ELR (cell line): ENCODE measurements at places on chromosomes 4 and X.
A peak's percentile ranks its signal among the peaks of the same experiment; 100 is the strongest.

DNA sequence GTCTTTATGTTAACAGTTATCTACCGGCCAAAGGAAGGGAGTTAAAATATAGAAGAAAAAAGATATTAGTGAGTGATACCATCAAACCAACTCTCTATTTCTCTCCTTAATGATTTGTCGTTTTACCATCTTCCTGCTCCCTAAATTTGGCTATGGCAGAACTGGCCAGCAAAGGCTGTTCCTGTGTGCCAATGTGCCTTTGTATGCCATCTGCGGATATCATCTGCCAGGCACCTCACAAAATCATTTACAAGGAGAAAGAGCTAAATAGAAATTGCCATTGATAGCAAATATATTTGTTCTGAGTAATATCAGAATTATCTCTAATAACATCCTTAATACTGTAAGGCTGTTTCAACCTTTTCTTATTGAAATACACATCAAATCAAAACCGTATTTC, 22.4 kb downstream of the GPM6A start:
- DNase-seq: no peak

- DNase-seq: peak; percentile 99
These were observed 10.6 kb upstream of the PYURF start for GRCh38 chr4:88533937-88534750.

- peak; percentile 51 for DNase-seq
These were observed 1.1 kb upstream of the RRH start for GRCh38 chr4:109826719-109827118.

- DNase-seq: no peak
These were observed 31.3 kb upstream of the SORCS2 start for GRCh38 chr4:7160951-7161440.

DNA sequence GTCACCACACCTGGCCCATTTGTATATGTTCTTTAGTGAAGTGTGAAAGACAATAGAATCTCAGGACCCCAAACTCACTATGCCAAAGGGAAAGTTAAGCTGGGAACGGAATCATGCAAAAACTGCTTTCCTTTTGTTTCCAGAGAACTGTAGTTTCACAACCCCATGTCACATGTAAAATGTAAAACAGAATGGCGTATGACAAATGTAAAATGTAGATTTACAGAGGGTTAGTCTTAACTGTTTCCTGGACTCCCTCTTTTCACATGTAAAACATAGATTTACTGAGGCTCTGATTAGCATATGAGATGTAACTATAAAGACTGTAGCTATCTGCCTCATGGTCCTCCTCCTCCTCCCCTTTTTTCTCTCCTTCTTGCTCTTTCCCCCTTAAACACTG, 66.3 kb downstream of the ABLIM2 start:
- DNase-seq: no peak

GRCh38 chrX:10011261-10011931, 44.2 kb downstream of the CLDN34 start:
- DNase-seq: no peak

- no peak for DNase-seq
These were observed 380.6 kb upstream of the MAGEB2 start for GRCh38 chrX:29834764-29835163.

- DNase-seq: no peak
These were observed 81.6 kb downstream of the NPNT start for GRCh38 chr4:105976915-105977314.

GRCh38 chr4:5142726-5143125, 91.4 kb downstream of the STK32B start:
- DNase-seq: peak; percentile 39

GRCh38 chrX:13763489-13763888, 28.9 kb downstream of the OFD1 start:
- DNase-seq: no peak

DNA sequence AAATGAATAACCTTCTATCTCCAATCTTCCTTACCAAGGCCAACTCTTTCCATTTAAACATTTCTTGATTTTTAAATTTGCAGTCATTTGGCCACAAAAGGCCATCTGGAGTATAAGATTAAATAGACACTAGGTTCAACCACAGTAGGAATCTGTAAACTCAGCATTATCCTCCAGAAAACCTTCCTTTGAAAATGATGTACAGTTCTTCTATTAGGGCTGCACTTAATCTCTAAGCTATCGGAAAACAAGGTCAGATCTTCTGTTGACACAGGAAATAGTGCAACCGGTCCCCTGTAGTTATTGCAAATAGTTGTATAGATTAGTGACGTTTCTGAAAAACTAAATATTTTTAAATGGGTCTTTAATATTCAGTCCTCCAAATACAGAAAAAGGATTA, 359.0 kb upstream of the ATOH1 start:
- DNase-seq: no peak

DNA sequence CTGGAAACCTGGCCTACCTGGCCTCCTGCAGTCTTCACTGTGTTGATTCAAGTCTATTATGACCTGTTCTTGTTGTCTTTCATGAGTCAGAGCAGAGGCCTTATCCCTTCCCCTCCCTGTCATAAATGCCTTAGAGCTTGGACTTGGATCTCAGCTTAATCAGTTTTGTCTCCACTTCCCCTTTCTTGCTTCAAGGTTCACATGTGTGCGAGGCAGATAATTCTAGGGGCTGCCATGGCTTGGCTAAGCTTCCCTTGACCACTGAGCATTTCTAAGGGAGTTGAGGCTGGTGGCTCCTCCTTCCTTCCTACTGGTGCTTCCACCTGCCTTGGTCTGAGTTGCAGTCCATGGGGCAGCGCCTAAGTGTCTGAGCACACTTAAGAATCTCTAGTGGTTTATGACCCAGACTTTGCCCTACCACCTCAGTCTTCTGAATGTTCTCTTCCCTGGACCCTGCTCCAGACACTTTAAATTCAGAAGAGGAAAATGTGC, 1.7 kb upstream of the HEPH start:
- no peak for DNase-seq

DNA sequence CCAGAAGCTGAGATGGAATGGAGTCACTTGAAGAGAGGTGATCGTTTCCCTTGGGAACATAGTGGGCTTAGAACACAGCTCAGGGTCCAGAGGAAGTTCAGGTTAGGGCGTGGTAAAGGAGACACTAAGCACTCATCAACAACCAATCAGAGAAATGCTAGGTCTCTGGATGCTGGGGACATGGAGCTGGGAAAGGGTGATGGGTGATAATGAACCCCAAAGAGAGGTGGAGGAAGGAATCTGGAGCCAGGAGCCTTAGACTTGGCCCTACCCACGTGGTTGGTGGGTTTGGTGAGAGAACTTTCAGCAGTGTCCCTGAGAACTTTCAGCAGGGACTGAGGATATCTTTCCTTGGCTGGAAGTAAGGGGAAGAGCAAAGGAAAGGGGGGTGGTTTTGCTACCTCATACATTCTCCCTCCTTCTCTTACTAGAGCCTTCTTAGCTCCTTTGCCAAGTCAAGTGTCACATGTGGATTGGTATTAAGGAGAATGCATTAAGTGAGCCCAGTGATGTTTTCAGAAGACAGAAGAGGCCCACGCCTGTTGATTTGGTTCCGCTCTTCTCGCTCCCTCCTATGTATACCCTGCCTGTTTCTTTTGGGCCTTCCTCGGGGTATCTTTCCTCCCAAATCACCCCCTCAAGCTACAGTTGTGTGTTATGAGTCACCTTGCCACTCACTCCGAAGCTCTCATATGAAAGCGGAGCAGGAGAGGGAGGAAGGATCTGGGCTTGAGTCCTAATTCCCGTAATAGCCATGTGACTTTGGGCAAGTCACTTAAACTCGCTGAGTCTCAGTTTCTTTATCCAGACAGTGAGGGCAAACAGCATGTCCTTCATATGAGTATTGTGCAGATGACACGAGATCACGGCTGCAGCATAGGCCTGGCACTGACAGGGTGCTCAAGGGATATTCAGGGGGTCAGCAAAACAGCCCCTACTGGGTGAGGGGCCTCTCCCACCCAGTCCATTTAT, 63.1 kb downstream of the TSC22D3 start:
- DNase-seq: no peak

GRCh38 chrX:121581885-121582284, 534.5 kb downstream of the GLUD2 start:
- no peak for DNase-seq

- DNase-seq: no peak
These were observed 6.9 kb upstream of the UGT2B7 start for GRCh38 chr4:69089388-69089787.

DNA sequence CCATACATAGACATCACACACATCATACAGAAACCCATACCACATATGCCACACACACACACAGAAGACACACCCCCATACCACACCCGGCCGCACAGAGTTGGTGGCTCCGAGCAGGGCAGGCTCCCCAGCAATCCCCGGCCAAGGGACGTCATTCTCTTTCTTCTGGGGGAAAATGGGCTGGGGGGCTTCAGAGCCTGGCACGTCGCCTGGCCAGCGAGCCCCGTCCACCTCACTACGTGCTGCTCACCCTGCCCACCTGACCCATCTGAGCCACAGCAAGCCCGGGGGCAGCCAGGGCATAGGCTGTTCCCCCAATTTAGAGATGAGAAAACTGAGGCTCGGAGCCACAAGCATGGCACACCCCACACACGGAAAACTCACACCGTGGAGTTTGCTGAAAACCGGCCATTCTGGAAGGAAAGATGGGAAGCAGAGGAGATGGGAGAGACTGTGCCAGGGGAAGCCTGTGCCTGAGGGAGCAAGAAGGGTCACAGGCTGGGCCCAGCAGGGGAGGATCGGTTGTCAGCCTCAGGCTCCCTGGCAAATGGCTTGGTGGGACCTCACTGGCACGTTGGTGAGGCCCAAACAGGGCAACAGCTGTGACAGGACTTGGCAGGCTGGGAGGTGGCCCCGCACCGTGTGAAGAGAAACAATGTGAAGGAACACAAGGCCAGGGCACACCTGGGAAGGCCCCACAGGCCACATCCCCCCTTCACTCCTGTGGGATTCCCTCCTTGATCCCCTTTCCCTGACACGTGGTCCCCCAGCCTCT, 73.2 kb downstream of the JAKMIP1 start:
- no peak for DNase-seq

GRCh38 chrX:82029571-82030218, 827.8 kb downstream of the SH3BGRL start:
- no peak for DNase-seq

- DNase-seq: no peak
These were observed 67.8 kb upstream of the ANXA3 start for GRCh38 chr4:78483811-78484210.

GRCh38 chr4:169601016-169601771, 11.2 kb downstream of the NEK1 start:
- no peak for DNase-seq

DNA sequence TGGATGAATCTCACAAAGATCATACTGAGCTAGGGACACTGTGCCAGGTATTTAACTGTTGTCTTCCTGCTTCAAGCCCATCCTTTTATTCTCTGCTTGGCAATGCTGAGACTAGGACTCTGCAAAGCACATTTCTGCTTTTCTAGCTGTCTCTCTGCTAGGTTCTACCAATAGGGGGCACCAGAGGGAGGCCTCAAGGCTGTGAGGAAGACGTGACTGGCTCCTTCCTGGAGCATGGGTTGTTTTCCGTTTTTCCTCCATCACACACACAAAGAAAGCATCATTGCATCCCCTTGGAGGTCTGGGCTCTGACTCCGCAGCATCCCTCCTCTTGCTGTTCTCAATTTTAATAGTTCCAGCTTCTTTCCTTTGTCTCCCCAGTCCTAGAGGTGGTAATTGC, 10.9 kb upstream of the DCTD start:
- peak; percentile 15 for DNase-seq

- DNase-seq: peak; percentile 18
These were observed 193.0 kb upstream of the IGFBP7 start for GRCh38 chr4:57303012-57303751.

- no peak for DNase-seq
These were observed 197.9 kb upstream of the SPRY1 start for GRCh38 chr4:123198706-123199105.

DNA sequence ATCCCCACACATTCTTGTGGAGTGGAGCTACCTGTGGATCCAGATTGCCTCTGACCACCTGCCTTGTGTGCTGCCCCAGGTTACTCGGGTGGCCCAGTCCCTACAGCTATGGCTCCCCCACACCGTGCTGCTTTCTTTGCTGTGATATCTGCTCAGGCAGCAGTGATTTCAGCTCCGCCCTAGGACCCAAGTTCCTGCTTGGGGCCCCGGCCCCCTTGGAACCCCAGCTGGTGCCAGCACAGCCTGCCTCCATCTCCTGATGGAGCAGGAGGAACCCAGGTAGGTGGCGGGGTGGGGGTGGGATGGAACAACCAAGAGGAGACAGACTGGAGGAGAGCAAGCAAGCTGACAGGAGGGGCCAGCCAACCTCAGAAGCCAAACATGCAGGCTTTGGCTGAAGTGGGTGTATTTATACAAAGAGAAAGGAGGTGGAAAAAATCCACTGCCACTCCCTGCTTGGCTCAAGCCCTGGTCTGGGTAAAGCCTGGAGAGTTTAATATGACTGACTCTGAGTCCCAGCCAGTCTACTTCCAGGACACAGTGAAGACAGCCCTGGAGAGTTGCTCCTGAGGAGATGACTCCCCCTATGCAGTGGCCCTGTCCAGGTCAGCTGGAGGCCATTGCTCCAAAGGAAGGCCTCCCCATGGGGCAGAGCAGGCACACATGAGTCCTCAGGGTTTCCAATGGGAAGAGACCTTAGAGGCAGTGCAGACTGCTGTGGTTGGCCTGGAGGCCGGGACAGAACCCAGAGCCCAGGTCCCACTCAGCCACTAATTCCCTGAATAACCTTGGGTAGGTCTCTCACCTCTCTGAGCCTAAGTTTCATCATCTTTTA, 197.1 kb upstream of the MAMLD1 start:
- DNase-seq: no peak

DNA sequence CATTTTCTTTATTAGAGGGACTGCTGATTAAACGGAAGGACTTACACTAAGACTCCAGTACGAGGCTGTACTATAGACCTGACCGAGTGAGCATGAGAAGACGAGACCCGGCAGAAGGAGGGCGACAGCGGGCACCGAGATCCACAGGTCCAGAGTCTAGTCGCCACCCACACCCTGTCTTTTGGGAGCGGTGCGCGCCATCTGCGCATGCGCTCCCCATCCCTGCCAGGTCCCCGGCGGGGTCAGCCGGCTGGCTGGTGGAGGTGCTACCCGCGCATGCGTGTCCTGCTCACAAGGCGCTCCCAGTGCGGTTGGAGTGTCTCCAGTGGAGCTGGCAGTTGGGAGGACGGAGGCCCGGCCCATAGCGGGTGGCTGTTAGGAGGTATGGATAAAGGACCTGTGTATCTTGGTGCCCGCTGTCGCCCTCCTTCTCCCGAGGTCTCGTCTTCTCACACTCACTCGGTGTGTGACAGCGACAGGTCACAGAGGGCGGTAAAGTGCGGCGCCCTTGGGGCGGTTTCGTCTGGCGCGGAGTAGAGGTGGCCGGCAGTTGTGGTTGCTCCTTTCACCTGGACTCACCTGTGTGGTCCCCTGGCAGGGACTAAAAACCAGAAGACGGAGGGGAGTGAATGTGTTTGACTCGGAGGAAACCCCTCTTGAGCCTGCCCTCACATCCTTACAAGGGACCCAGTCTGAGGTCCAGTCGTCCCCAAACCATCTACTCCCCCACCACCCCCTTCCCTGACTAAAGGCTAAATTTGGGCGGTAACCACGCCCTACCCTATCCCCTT, 7.6 kb upstream of the HSD17B10 start:
- DNase-seq: peak; percentile 80
